Stimulated activated CD8-positive, alpha-beta memory T cell treated with anti-CD3 and anti-CD28 coated beads, Interleukin-4, amount 100 ng/mL, for 4 hours (primary cell): ENCODE measurements at places on chromosomes 12 and 14.

DNA sequence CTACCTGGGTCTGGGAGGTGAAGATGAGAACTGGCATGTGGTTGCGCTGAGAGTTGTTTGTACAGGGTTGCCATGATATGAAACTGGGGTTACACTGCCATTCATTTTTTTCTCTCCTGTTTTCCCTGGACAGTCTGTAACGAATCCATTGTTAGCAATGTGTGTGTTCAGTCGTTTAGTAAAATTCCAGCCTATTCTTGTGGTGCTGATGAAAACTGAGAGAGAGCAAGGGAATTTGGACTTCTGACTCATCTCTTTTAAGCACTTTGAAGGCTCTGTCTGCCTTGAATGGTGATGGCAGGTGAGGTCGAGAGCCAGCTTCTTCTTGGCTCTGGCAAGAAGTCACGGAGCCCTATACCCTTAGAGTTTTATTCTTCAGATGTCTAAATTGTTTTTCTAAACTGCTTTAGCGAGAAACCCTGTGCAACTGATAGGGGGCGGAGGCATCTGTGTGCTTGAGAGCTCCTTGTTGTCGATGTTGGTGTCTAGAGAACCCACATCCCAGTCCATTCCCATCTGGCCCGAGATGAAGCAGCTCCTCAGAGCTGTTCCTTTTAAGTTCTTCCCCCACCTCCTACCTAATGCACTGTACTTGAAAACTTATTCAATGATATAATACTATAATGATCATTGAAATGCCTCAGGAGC, 204.4 kb downstream of the TMX1 start:
- DNase-seq: no peak

DNA sequence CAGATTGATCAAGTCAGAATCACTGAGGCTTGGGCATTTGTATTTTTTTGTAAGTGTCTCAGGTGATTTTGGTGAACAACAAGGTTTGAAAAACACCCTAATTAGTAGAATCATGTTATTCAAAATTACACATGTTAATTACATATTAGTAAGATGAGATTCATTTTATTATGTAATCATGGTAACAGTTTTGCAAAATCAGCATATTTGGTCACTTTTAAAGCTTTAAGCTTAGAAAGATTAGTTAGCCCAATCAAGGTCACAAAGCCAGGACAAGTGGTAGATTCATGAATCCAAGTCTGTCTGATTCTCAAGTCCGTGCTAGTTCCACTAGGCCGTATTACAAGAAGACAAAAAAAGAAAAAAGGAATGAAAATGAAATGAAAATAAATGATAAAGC, 218.4 kb upstream of the FAR2 start:
- no peak for DNase-seq

- no peak for DNase-seq
These were observed 1023.0 kb upstream of the ATXN7L3B start for GRCh38 chr12:73514672-73515071.

GRCh38 chr12:126534942-126535341, 1469.7 kb downstream of the AACS start:
- no peak for DNase-seq

- DNase-seq: no peak
These were observed 105.1 kb upstream of the TMEM260 start for GRCh38 chr14:56474419-56475022.

DNA sequence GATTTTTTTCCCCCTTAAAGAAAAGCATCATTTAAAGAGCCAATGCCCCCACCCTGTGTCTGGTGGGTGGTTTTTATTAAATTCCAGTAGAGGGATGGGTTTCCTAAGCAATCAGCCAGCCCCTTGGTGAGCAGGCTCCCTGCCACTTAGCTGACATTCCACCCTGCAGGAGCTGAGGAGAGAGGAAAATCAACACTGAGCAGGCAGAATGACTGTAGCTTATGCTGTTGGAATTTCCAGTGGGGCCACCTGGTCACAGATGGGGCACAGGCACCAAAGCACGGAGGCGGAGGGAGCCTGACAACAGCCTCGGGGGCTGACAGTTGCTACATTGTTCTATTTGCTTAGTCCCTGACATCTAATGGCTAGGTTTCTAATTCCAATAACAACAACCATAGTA, 127.7 kb downstream of the TMEM30B start:
- no peak for DNase-seq

- DNase-seq: no peak
These were observed 556 bp downstream of the PHETA1 start for GRCh38 chr12:111368291-111368787.

GRCh38 chr12:68449196-68449595, 117.0 kb upstream of the MDM1 start:
- no peak for DNase-seq

DNA sequence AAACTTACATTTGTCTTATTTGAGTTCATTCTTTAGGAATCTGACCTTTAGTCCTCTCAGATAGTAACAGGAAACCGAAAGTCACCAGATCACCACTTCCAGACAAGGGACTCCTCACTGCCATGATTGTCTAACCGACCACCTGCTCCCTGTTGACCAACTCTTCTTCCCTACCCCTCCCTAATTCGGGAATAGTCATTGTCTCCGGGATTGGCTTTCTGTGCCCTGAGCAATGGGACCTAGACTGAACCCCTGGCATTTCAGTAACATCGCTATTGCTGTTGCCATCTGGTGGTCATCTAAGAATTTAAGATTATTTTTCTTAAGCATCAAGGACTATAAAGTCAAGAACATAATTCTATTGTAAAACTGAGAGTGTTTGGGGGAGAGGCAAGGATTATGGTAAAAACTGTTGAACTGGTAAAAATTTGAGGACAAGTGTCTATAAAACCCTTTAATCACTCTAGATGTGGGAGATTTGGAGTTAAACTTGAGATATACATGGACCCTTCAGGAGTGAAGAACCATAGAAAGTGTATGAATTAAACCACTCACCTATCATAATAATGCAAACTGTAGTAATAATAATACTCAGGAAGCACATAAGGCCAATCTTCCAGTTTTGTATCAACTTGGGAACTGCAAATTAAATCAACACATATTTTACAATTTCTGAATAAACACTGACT, 6.3 kb downstream of the CLEC2A start:
- DNase-seq: no peak

DNA sequence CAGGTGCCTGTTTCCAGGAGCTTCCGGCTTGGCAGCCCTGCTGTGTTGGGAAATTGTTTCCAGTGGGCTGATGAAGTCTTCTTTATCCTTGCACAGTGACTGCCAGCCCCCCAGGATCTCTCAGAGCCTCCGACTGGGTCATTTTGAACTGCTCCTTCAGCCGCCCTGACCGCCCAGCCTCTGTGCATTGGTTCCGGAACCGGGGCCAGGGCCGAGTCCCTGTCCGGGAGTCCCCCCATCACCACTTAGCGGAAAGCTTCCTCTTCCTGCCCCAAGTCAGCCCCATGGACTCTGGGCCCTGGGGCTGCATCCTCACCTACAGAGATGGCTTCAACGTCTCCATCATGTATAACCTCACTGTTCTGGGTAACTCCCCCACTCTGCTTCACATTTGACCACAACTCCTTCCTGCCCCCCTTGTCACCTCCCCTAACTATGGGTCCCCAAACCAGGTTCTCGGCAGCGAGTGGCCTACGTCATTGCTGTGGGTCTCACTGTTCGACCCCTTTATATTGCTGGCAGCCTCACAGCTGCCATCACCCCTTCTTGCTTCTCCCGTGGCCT, 2.3 kb downstream of the LAG3 start:
- peak; percentile 40 for DNase-seq

DNA sequence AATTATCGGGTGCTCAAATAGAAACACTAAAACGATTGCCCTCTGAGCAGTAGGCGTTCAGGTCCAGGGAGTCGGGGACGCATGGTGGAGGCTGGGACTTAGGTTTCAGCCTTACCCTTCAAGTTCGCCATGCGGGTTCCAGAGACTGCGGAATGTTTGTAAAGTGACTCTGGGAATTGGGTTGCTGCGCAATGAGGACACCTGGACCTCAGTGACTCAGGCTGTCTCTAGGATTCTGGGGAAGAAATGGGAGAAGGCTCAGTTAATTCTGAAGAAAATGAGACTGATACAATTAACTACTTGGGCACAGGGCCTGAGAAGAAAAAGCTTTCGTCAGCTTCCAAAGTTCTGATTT, 1.1 kb downstream of the LGALS3 start:
- no peak for DNase-seq

DNA sequence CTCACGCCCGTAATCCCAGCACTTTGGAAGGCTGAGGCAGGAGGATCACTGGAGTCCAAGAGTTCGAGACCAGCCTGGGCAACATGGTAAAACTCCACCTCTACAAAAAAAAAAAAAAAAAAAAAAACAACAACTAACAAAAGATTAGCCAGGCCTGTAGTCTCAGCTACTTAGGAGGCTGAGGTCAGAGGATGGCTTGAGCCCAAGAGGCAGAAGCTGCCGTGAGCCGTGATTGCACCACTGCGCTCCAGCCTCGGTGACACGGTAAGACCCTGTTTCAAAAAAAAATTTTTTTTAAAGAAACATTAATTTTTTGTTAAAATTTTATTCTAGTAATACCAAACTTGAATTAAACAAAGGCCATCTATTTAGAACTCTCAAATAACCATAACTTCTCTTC, 77.8 kb downstream of the PPP2R5E start:
- no peak for DNase-seq

GRCh38 chr12:33759279-33759678, 263.0 kb upstream of the ALG10 start:
- DNase-seq: no peak

- no peak for DNase-seq
These were observed 795.4 kb upstream of the MGAT4C start for GRCh38 chr12:87051621-87052020.

DNA sequence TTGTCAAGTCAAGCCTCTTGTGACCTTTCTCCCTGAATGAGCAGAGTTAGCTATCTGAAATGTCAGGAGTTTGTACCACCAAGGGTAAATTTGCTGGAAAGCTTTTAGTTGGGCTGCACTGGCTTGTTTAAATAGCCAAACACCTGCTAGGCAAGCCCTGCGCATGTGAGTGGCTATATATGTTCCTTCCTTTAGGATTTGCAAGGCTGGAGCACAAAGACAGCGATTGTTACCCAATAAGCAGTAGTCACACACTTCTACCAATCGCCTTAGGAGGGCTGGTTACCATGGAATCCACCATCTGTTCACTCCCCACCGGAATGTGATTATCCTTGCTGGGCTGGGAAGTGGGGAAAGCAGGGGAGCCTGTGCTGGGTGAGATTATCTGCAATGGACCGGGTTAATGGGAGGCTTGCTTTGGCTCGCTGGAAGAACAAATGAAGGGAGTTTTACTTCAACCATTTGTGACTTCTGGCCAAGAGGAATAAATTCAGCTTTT, 102.5 kb downstream of the FGD4 start:
- DNase-seq: no peak

- no peak for DNase-seq
These were observed 6.0 kb downstream of the VSX2 start for GRCh38 chr14:74245292-74245691.

GRCh38 chr12:88633312-88633711, 53.0 kb upstream of the KITLG start:
- DNase-seq: no peak

GRCh38 chr12:66164349-66164821, 5.4 kb downstream of the TMBIM4 start:
- DNase-seq: no peak

DNA sequence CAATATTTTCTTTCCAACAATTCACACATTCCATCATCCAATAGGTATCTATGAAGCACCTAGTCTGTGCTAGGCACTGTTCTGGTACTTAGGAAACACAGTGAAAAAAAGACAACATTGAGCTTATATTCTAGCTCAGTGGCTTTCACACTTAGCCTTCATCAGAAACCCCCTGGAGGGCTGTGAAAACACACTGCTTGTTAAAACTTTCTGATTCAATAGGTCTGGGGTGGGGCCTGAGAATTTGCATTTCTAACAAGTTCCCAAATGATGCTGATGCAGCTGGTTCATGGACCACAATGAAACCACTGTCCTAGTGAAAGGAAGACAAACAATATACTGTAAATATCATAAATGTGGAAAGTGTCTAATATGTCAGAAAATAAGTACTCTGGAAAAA, 5.9 kb downstream of the VTI1B start:
- DNase-seq: no peak

DNA sequence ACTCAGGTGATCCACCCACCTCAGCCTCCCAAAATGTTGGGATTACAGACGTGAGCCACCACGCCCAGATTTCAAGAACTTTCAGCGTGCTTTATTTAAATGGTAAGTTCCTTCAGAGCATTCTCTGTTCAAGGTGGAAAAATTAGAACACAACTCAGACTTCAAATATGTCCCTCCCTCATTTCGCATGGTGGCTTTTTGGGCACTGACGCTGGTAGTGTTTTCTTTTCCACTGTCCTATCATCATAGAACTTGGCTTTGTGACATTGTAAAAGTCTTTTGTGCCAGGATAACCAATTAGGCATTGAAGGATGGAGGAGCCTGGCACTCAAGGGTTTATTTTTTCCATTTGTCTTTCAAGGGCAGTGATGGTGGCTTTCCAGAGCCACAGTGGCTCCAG, 190.8 kb downstream of the NUAK1 start:
- DNase-seq: no peak

GRCh38 chr12:39199351-39199750, 243.6 kb downstream of the KIF21A start:
- DNase-seq: no peak

- DNase-seq: no peak
These were observed 40.7 kb downstream of the MNAT1 start for GRCh38 chr14:60775296-60775695.

GRCh38 chr12:105449431-105449830, 118.9 kb downstream of the C12orf75 start:
- no peak for DNase-seq

- DNase-seq: no peak
These were observed 32.8 kb downstream of the CCNK start for GRCh38 chr14:99513946-99514551.

- DNase-seq: no peak
These were observed 139.8 kb downstream of the KIF26A start for GRCh38 chr14:104278214-104278534.

- no peak for DNase-seq
These were observed 4.8 kb downstream of the SLC8A3 start for GRCh38 chr14:70183991-70184390.

GRCh38 chr14:59465316-59466135, at the start of gene GPR135:
GPR135 (minus strand) TSS chr14:59465380; CDS start chr14:59465226, 154 bp downstream.
- DNase-seq: no peak

GRCh38 chr14:37610945-37611523, 15.6 kb downstream of the TTC6 start:
- no peak for DNase-seq

GRCh38 chr14:91173904-91174303, 60.0 kb downstream of the DGLUCY start:
- no peak for DNase-seq

GRCh38 chr12:9383585-9383984, 175.4 kb upstream of the PZP start:
- no peak for DNase-seq

DNA sequence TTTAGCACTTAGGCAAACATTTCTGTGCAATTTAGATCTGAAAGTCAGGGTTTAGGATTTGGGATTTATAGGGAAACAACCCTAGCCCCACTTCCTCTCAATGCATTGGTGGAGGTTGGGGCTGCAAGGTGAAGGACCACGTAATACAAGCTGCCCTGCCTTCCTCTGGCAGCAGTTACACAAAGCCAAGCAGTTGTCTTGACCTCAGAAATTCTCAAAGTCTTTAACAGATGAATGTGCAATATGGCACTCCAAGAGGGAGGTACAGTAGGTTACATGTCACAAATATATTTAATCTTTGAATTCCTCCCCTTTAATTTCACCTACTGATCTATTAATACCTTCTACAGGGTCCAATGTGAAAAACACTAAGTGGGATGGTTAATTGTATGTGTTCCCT, 23.9 kb downstream of the IFNG-AS1 start:
- DNase-seq: no peak

GRCh38 chr12:111838353-111838752, 3.7 kb upstream of the MAPKAPK5 start:
- DNase-seq: no peak
